ENCODE measurements at places on chromosomes 5 and 9. TPM values are rescaled to one million over a fixed set of nuclear protein-coding genes. Genes with fewer than 3 reads are reported as not detected.

GRCh38 chr5:61974680-61975079 is 331.3 kb upstream of the KIF2A start:
- H3K27ac ChIP-seq: no peak overlapping the region
- no peaks in the 10 kb centered on the region for H3K4me1 ChIP-seq
- no peak overlapping the region for H3K4me3 ChIP-seq
- no peaks in the 10 kb centered on the region for H3K36me3 ChIP-seq
- H3K27me3 ChIP-seq: no peaks in the 10 kb centered on the region

Gene MYOT
- total RNA-seq: not detected

DNA sequence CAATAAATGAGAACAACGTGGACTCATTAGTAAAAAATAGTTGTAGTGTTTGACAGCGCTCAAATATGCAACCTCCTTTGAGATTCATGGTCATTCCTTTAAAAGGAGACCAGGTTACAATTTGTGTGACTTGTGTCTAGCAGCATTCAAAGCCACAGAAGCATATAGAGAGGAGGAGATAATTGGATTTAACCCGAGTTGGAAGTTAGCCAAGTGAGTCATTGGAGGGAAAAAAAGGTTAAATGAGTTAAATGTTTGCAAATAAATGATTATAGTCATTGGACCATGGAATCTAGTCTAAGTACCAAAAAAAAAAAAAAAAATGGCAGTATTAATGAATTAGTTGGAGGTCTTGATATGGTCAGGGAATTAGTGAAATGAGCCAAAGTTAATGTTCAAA is 90.9 kb downstream of the ITGA1 start:
- H3K36me3 ChIP-seq: peaks cover 6% of the 10 kb centered on the region
- H3K27ac ChIP-seq: no peak overlapping the region
- H3K27me3 ChIP-seq: no peaks in the 10 kb centered on the region
- peak; percentile 44 for DNase-seq
- no peak overlapping the region for H3K4me3 ChIP-seq
- H3K4me1 ChIP-seq: peaks cover 5% of the 10 kb centered on the region

Gene ANGPTL2
- total RNA-seq: 14.7 TPM

Gene TMEM267
- 12.0 TPM for total RNA-seq

DNA sequence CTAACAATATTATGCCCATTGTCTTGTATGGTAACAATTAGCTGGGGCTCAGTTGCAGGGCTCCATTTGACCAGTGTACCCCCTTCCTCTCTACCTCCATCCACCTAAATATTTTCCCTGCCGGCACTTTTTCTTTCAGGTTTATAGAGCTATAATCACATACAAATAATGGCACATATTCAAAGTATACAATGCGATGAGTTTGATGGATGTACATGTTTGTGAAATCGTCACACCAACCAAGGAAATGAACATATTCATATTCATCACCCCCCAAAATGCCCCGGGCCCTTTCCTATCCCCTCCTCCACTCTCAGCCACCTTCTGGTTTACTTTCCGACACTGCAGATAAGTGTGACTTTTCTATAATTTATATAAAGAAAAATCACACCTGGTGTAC is 351.5 kb downstream of the GADD45G start:
- H3K36me3 ChIP-seq: no peaks in the 10 kb centered on the region
- H3K27me3 ChIP-seq: no peaks in the 10 kb centered on the region
- H3K27ac ChIP-seq: no peak overlapping the region
- DNase-seq: no peak
- H3K4me1 ChIP-seq: no peaks in the 10 kb centered on the region

Gene LRRTM2
- 2.0 TPM for total RNA-seq

Gene PRUNE2
- total RNA-seq: 1.4 TPM

- H3K36me3 ChIP-seq: peaks cover 3% of the 10 kb centered on the region
- H3K4me3 ChIP-seq: no peak overlapping the region
- peak overlapping the region; percentile 39 for H3K27ac ChIP-seq
- peaks cover 16% of the 10 kb centered on the region for H3K4me1 ChIP-seq
- no peaks in the 10 kb centered on the region for H3K27me3 ChIP-seq
Measured at GRCh38 chr5:113380807-113381326, 53.9 kb downstream of the TSSK1B start.

DNA sequence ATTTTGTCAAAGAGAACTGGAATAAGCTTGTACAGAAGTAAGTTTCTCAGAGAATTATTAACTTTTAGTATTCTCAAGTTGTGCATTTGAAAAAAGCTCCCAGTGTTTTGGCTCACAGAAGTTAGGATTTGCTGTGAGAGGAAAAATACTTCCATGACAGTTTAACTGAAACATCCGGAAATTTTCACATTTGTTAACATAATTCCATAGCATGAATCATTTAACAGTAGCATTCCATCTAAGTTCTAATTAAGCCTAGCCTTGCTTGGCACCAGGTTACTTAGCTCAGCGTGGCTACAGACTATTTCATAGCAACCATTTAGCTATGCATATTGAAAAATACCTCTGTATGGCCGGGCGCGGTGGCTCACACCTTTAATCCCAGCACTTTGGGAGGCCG is 90.8 kb downstream of the LNPEP start:
- H3K4me1 ChIP-seq: no peaks in the 10 kb centered on the region
- no peak overlapping the region for H3K27ac ChIP-seq

- peaks cover 5% of the 10 kb centered on the region for H3K27me3 ChIP-seq
- H3K4me3 ChIP-seq: no peak overlapping the region
- H3K36me3 ChIP-seq: no peaks in the 10 kb centered on the region
- no peak overlapping the region for H3K27ac ChIP-seq
- no peaks in the 10 kb centered on the region for H3K4me1 ChIP-seq
- DNase-seq: no peak
Measured at GRCh38 chr5:43245724-43246385, 53.8 kb downstream of the NIM1K start.

Gene CCNO
- total RNA-seq: not detected

GRCh38 chr9:75876999-75877640 is 13.4 kb upstream of the PCSK5 start:
- H3K4me3 ChIP-seq: no peak overlapping the region

DNA sequence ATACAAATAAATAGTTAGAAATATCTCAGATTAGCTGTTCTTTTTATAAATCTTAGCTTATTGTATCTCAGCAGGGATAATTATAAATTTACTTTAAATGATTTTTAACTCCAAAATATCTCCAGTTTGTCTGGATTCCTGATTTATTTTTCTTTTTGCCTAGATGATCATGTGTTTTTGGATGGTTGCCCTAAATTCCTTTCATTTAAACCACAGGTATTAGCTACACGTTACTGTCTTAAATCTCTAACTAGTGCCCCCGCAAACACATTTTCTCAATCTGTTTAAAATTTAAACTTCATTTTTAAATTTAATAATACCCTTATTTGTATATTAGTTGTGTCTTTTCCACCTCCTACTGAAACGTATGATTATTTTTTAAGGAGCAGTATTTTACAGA is 5.6 kb downstream of the FER start:
- DNase-seq: no peak
- H3K36me3 ChIP-seq: no peaks in the 10 kb centered on the region
- no peak overlapping the region for H3K27ac ChIP-seq

GRCh38 chr5:20680718-20681302 is 692.8 kb upstream of the CDH18 start:
- H3K4me3 ChIP-seq: no peak overlapping the region
- H3K36me3 ChIP-seq: no peaks in the 10 kb centered on the region
- DNase-seq: no peak
- H3K27me3 ChIP-seq: no peaks in the 10 kb centered on the region
- no peak overlapping the region for H3K27ac ChIP-seq

DNA sequence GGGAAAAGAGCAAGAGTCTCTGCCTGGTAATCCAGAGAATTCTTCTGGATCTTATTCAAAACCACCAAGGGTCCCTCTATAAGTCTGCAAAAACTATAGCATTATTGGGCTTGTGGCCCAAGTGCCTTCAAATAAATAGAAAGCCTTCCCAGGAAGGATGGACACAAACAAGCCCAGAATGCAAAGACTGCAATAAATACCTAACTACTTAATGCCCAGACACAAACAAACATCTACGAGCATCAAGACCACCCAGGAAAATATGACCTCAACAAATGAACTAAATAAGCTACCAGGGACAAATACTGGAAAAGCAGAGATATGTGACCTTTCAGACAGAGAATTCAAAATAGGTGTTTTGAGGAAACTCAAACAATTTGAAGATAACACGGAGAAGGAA is 355.8 kb upstream of the GRAMD2B start:
- no peak for DNase-seq
- H3K27me3 ChIP-seq: no peaks in the 10 kb centered on the region
- H3K4me1 ChIP-seq: no peaks in the 10 kb centered on the region

Gene OTULINL
- total RNA-seq: 0.18 TPM

Gene RNF180
- 0.36 TPM for total RNA-seq

Data from IMR-90 (cell line).